ENCODE measurements at places on chromosomes 16 and 17. TPM values are rescaled to one million over a fixed set of nuclear protein-coding genes. Genes with fewer than 3 reads are reported as not detected.

Gene NACA2
- not detected for total RNA-seq

Gene ADAD2
- 0.42 TPM for total RNA-seq

Gene NR1D1
- 26.0 TPM for total RNA-seq

Gene ALOXE3
- 0.44 TPM for total RNA-seq

- DNase-seq, result no peak
Measured at GRCh38 chr16:82183004-82183397, 13.0 kb upstream of the MPHOSPH6 start.

DNA sequence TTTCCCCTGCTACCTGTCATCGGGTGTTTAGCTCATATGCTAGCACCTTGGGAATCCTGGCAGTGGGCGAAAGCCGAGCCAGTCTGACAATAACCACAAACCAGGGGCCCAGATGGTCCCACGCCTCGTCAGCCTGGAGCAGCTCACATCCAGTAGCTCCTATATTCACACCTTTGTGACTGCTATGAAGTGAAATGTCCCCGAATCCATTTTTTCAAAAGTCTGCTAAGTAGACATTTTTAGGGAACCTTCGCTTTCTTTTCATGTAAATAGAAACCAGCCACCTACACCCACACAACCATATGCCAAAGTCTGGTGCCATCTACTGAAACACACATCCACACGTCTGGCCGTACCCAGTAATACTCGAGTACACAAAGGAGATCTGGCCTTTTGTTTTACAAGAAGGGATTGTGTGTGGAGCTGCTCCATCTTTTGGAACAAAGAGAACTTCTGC is 176.8 kb downstream of the SLC39A11 start:
- no peak for DNase-seq

GRCh38 chr17:47244697-47245096 is 8.9 kb upstream of the ITGB3 start:
- no peak for DNase-seq

DNA sequence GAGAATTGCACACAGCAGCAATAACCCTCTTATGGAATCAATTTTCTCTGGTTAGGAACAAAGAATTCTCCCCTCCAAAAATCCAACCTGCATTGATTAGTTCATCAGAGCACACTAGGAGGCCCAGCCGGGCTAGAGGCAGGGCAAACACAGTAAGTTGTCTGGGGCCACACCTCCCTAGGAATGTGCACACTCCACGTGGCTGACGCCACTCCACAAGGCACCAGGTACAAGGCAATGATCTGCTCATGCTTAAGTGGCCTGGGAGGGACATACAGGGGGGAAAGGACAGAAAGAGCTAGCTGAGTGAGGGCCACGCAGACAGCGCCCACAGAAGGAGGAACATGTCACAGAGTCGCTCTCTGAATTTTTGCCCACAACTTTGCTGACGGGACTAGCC is 107.6 kb downstream of the SLC39A11 start:
- no peak for DNase-seq

GRCh38 chr16:68406458-68407152 is 41.7 kb downstream of the SMPD3 start:
- DNase-seq, result no peak

- DNase-seq, result no peak
Measured at GRCh38 chr17:9368631-9369030, 207.0 kb downstream of the STX8 start.

- DNase-seq, result no peak
Measured at GRCh38 chr17:10447026-10447931, 22.1 kb downstream of the MYH4 start.

DNA sequence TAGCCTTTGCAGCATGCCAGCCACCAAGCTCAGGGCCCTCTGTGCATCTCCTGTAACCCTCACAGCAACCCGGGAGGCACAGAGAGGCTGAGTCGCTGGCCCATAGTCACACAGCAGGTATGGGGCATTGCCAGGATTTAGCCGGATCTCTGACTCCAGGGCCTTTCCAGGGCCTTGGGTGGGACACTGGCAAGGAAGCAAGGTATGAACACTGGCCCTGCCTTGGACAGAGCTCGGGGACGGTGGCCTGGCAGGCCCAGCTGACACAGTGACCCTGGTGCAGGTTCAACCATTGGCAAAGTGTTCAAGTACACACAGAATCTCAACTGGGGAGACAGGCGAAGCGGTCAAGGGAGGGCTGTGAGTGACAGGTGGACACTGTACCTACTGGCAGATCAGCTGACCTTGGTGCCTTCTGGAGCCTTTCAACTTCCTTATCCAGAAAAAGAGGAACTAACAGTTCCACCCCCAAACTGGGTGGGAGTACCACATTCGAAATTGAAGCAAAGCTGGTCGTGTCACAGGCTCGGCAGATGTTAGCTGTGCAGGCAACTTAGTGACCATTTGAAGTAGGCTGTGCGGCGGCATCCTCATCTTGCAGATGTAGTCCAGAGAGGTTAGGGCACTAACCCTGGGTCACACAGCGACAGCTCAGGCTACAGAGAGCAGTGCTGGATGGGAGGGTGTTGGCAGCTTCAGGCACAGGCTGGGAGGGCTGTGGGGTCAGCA is 287.4 kb downstream of the SEC14L1 start:
- no peak for DNase-seq

- no peak for DNase-seq
Measured at GRCh38 chr16:57987441-57988177, 12.9 kb downstream of the ZNF319 start.

DNA sequence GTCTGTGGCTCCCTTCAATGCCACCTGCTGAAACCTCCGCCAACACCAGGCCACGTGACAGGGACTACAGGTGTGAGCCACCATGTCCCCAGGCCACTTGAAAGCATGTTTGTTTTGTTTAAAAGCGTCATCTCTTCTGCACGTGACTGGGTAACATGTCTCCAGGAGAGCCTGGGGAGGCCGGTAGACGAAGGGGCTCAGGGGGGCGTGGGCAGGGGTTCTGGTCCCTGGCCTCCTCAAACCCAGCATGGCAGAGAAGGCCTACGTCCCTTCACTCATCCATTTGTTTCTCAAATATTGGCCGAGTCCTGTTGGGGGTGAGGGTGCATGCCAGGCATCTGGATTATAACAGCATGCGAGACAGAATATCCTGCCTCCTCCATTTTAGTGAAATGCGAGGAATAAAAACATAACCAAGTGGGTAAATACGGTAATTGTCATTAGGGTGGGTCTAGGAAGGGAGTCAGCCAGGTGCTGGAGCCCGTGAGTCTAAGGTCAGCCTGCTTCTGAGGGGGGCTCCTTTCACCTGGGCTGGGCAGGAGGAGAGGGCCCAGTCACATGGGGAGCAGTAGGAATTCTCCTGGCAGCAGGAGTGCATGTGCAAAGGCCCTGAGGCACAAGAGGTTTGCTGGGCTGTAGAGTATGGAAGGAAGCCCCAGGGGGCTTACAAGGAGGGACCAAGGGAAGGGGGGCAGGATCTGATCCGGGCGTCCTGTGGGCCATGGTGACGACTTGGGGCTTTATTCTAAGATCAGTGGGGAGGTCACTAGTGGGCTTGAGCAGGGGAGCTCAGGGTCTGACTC is 26.8 kb upstream of the CIBAR2 start:
- no peak for DNase-seq

GRCh38 chr16:74049027-74049426 is 247.6 kb upstream of the PSMD7 start:
- DNase-seq, result no peak

DNA sequence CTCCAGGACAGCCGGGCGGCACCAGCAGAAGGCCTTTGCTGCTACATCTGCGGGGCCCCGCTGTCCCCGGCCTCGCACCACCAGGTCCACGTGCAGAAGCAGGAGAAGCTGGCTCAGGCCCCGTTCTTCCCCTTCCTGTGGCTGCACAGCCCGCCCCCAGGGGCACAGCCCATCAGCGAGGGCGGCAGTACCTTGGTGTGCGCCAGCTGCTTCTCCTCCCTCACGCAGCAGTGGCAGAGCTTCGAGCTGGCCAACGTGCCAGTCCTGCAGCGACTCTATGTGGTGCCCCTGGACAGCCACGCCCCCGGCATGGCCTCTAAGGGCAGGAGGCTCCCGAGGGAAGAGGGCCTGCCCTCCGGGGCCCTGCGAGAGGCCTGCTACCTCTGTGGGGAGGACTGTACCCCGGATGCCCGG is 58.3 kb upstream of the CIBAR2 start:
- DNase-seq, result no peak

GRCh38 chr16:82533189-82533588 is 93.6 kb upstream of the CDH13 start:
- DNase-seq, result no peak

GRCh38 chr17:52505601-52506000 is 347.1 kb upstream of the CA10 start:
- DNase-seq, result no peak

- DNase-seq, result no peak
Measured at GRCh38 chr17:39224778-39225307, 902 bp downstream of the STAC2 start.

GRCh38 chr16:50440991-50441390 is 72.2 kb upstream of the BRD7 start:
- DNase-seq, result no peak

- no peak for DNase-seq
Measured at GRCh38 chr16:56369202-56369601, 56.1 kb downstream of the AMFR start.

- DNase-seq, result no peak
Measured at GRCh38 chr17:8740486-8740885, 4.2 kb downstream of the CCDC42 start.

DNA sequence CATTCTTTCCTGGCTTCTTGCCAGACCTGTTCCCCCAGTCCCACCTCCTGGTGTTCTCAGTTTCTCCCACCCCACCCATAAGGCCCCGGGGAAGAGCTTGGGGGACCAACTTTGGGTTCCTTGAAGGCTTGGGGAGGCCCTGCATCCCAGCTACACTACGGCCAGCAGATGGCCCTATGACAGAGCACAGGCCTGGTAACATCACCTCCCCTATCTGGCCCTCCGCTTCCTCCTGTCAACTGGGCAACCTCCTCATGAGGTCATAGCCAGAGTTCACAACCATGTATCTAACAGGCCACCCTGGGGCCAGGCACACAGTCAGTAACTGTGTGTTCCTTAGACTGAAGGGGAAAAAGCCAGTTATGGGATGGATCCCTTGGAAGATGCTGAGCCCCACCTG is 31.4 kb downstream of the MYO15A start:
- no peak for DNase-seq

GRCh38 chr17:62760059-62760944 is 47.8 kb downstream of the MARCHF10 start:
- no peak for DNase-seq

DNA sequence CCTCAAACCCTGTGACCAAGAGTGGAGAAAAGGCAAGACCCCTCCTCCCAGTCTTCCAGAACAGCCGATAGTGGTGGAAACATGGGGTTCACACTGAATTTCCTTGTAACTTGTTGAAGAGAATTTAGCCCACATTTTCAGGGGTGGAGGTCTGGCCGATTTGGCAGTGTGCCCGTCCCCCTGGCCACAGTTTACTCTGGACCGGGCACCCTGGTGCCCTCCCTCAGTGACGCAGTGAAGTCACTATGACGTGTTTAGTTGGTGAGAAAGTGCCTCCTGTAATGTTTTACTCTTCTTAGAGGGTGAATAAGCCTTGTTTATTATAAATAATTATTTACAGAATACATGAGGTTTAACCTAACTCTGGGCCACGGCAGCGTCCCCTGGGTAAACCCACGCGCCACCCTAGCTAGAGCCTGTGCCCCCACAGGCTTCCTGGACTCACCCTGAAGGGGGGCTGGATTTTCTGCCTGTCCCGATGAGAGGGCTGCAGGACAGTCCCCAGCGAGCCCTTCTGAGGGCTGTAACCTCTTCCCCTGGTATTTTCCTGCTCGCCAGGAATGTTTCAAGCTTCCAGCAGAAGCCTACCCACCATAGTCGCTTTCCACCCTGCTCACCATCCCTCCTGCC is 316.9 kb downstream of the SEC14L1 start:
- no peak for DNase-seq

- no peak for DNase-seq
Measured at GRCh38 chr16:60491273-60491672, 1545.0 kb downstream of the CDH8 start.

GRCh38 chr16:68247400-68247799 is 2.2 kb downstream of the PLA2G15 start:
- no peak for DNase-seq

- no peak for DNase-seq
Measured at GRCh38 chr17:75695830-75696271, 25.4 kb upstream of the ITGB4 start.
